ENCODE measurements at places on chromosomes 4 and X.

GRCh38 chr4:38664706-38665401, 855 bp downstream of the KLF3 start:
- DNase-seq = peak; percentile 59

DNA sequence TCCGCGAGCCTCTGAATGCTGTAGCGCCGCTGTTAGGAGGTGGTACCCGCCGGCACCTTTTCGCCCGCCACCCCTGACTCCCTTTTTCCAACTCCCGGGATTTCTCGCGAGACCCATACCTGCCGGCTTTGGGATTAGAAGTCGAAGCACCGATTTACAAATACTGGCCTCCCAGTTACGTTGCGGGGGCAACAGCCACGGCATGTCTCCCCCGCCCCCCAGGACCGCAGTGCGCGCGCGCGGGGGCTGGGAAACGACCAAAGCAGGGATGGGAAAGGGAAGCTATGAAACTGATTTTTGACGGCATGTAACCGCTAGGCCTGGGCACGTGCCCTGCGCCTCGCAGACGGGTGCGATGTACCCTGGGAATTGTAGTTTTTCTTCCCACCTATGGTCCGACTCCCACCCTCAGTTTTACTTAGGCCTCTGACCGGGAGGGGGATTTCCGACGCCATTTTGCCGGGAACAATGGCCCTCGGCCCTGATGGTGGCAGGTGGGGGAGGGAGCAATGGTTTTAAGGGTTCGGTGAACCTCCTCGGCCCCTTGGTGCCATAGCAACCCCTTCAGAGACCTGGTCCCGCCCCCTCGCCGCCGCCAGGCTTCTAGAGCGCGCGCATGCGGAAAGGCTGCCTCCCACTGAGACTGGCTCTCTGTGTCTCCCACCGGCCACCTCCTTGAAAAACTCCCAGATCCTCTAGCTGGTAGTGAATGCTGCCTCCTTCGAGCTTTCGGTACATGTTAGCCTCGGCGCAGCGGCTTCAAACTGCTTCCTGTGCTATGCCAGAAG, 772 bp upstream of the WNK3 start:
- DNase-seq = peak; percentile 93

- no peak for DNase-seq
Observed at GRCh38 chr4:165877286-165877685, 4.2 kb downstream of the TLL1 start.

- DNase-seq = no peak
Observed at GRCh38 chr4:118954246-118954645, 65.6 kb downstream of the SYNPO2 start.

- DNase-seq = no peak
Observed at GRCh38 chr4:6391852-6392188, 80.6 kb downstream of the PPP2R2C start.

DNA sequence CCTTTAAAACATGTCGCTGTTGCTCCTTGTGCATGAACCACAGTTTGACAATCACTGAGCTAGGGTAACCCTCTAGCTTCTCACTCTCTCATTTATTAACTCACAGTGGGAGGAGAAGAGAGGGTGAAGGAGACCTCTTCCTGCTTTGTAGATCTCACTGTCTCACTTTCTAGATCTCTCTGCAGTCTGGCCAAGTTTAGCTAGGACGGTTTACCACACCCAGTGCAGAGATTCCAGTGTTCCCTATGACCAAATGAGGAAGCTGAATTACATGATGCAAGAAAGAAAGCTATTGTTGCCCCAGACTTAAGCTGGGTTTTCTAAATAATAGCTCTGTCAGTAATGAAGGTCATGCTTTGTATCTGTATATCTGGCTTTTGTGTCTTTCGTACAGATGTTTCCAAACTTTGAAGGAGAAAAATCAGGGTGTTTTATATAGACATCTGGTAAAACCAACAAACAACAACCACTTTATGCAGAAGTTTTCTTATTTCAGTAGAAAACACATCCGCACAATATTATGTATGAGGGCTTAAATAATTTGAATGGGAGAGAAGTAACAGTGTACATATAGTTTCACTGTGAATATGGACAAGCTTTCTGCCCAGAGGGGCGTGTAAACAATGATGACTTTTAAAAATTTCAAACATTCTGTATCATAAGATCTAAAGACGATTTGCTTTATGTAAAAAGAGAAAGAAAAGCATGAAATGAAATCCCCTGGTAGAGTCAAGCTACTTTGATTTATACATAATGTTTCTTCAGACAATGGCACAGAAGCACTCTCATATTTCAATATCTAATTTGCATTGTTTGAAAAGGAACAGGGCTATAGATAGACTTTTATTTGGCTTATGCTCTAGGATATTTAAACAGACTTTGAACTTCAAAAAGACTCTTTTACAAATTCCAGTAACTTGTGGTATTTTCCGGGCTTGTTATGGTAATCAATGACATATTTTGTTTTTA, 582.3 kb downstream of the FSTL5 start:
- no peak for DNase-seq

DNA sequence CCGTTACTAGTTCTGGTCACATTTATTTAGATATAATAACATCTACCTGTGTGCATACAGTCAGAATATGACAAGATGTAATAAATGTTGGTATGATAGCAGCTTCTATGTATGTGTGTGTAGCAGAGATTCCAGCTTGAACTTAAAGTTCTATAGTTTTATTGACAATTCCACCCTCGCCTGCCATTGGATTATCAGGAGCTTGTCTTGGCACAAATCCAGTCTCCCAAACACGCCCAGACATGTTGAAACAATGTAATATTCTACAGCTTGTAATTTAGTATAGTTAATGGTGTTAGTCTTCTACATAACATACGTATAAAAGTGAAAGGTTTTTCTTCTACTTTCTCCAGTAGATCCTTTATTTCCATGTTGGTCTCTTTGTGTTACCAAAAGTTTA, 44.4 kb downstream of the BBS12 start:
- DNase-seq = peak; percentile 1

GRCh38 chr4:69743476-69744156, 16.8 kb downstream of the SULT1B1 start:
- DNase-seq = no peak
